DMS53 (cell line): ENCODE measurements at places on chromosomes 13 and 19.

GRCh38 chr19:33365691-33366090 is 7.8 kb upstream of the CEBPG start:
- no peak for DNase-seq

DNA sequence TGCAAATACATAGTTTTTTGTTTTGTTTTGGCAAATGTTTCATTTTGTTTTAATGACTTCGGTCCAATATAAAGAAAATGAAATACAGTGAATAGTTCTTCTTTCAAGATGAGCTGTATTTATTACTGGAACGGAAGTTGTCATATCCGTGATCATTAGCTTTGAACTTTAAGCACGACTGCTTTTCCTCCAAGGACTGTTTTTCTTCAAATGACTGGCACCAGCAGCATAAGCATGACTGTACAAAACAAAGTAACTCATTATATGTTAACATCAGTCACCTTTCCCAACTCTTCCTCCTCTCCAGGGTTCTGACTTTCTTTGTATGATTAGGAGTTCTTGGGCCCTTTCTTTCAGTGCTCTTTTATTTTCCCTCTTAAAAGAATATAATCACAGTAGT is 20.5 kb downstream of the EDNRB start:
- DNase-seq: no peak

DNA sequence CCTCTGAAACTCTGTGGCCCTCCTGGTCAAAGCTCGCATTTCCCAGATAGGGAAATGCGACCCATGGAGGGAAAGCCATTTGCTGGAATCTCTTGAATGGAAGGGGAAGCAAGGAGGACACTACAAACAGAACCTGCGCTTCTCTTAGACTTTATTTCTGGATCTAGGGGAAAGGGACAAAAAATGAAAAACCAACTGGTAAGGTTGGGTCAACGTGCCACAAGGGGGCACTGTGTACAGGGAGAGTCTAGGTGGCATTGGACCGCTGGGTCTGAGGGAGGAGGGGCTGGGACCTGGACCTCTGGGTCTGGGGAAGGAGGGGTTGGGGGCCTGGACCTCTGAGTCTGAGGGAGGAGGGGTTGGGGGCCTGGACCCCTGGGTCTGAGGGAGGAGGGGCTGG is 5.0 kb downstream of the KLK4 start:
- peak; percentile 63 for DNase-seq

GRCh38 chr13:91157273-91158016 is 190.0 kb upstream of the MIR17HG start:
- DNase-seq: no peak

GRCh38 chr13:33931397-33932311 is 113.7 kb downstream of the RFC3 start:
- peak; percentile 83 for DNase-seq

DNA sequence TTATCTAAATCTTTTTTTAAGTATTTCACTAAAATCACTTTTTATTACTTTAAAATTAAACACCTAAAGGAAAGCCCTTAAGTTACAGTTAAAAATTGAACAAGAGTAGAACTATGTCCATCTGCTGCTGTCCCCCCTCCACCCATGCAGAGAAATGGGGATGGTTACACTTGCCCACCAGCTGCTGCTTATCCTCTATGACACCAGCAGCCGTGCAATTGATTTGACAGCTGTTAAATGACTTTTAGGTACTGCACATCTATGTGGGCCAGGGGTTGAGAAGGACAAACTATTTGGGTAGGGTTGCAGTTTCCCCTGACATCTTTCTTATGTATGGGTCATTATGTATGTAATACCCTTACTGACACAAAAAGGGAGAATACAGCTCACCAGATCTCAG is 77.2 kb downstream of the TBC1D4 start:
- no peak for DNase-seq

DNA sequence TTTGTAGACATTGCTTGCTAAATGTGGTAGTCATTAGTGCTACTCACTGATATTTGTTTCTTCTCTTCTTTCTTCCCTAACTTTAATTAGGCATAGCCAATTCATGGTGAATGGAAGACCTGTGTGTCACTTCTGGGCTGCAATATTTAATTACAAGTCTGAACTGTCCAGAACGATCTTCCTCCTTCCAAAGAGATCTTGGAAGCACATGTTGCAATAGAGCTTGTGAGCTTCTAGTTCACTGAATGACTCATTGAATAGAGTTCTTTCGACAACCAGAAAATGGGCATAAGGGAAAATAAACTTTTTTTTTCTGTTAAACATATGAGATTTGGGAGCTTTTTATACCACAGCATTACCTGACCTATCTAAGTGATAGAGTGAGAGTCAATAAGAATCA is 1264.6 kb downstream of the PCDH9 start:
- DNase-seq: no peak

GRCh38 chr13:53167561-53167960 is 138.9 kb downstream of the OLFM4 start:
- DNase-seq: no peak

GRCh38 chr13:104534847-104535246 is 1468.6 kb upstream of the SLC10A2 start:
- peak; percentile 3 for DNase-seq

GRCh38 chr13:40381935-40382764 is 284.3 kb downstream of the FOXO1 start:
- no peak for DNase-seq

DNA sequence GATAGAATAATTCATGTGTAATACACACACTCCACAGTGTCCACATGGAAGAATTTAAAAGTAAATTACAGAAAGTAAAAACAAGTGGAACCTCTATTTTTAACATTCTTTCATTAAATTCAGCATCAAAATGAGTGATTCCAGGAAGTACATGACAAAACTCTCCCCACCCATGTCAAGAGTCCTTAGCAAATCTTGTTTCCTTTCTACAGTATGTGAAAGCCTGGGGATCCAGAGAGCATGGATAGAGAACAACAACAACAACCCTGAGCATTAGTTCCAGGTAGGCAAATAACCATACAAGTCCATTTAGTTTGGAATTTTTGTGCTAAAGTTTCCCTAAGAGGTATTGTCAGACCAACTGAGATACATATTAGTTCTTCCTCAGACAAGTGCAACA is 267.9 kb downstream of the ENOX1 start:
- no peak for DNase-seq

- no peak for DNase-seq
Measured at GRCh38 chr13:104782741-104783140, 1716.5 kb upstream of the SLC10A2 start.

GRCh38 chr13:106246242-106246641 is 289.2 kb downstream of the EFNB2 start:
- no peak for DNase-seq

DNA sequence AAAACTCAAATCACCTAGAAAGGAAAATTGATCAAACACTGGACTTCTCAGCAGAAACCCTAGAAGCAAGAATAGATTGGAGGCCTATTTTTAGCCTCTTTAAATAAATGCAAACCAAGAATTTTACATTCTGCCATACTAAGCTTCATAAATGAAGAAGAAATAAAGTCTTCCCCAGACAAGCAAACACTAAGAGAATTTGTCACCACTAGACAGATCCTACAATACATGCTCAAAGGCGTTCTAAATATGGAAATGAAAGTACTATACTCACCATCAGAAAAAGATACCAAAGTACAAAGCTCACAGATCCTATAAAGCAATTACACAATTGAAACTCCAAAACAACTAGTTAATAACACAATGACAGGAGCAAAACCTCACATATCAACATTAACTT is 578.1 kb downstream of the UQCRFS1 start:
- DNase-seq: no peak

- no peak for DNase-seq
Measured at GRCh38 chr13:23534090-23534489, 36.1 kb upstream of the TNFRSF19 start.

DNA sequence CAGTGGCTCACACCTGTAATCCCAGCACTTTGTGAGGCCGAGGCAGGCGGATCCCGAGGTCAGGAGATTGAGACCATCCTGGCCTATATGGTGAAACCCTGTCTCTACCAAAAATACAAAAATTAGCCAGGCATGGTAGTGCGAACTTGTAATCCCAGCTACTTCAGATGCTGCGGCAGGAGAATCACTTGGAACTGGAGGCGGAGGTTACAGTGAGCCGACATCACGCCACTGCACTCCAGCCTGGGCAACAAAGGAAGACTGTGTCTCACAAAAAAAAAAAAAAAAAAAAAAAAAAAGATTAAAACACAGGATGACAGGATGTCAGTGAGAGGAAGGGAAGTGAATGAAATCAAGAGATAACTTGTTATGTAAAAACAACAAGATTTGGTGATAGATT is 1158.5 kb downstream of the PCDH9 start:
- DNase-seq: no peak

- DNase-seq: no peak
Measured at GRCh38 chr13:35512271-35512920, 35.9 kb upstream of the MAB21L1 start.

- DNase-seq: no peak
Measured at GRCh38 chr19:30783936-30784335, 411.8 kb downstream of the ZNF536 start.

DNA sequence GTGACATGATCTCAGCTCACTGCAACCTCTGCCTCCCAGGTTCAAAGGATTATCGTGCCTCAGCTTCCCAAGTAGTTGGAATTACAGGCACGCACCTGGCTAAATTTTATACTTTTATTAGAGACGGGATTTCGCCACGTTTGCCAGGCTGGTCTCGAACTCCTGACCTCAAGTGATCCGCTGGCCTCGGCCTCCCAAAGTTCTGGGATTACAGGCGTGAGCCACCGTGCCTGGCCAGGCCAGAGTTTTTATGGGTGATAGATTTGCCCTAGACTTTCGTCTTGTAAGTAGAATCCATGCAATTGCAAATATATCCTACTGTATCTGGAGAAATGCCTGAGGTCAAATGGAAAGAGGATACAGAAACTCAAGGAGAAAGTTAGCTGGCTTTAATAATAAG is 819.9 kb upstream of the SLITRK1 start:
- no peak for DNase-seq

- DNase-seq: peak; percentile 92
Measured at GRCh38 chr19:38233740-38234251, 9.8 kb upstream of the DPF1 start.

GRCh38 chr13:32025730-32026129 is 5.8 kb upstream of the FRY start:
- DNase-seq: no peak

GRCh38 chr13:68988176-68988575 is 1119.5 kb upstream of the ATXN8OS start:
- DNase-seq: no peak

GRCh38 chr19:55379174-55379573 is 2.5 kb downstream of the TMEM190 start:
- no peak for DNase-seq

- DNase-seq: no peak
Measured at GRCh38 chr13:113483504-113484293, 6.8 kb downstream of the DCUN1D2 start.

GRCh38 chr13:37769545-37769944 is 100.0 kb downstream of the TRPC4 start:
- no peak for DNase-seq

DNA sequence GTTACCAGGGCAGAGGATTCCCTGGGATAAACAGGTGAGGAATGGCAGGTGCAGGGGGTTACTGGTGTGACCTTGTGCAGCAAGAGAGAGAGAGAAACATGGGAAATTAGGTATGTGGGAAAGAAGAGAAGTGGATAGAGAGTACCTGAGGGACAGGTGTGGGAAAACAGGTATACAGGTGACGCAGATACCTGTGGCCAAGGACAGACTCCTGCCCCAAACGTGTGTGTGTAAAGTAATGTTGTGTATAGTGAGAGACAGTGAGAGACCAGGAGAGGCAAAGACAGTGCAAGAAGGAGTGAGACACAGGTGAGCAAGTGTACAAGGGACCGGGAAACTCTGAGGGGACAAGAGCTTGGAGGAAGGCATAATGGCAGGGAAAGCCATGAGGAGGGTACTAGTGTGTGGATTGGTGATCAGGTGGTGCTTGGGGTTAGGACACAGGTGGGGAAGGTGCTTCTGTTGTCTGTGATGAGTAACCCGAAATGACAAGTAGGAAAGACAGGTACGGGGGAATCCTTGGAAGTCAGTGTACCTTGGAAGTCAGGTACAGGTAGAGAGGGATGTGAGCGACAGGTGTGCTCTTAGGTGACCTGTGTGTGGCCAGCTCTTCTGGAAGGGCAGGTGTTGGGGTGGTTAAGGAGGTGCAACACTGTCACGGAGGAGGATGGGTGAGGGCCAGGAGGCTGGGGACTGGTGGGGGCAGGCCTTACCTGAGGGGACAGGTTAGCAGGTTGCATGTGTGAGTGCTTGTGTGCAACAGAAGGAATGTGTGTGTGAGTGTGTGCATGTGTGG is 2.8 kb downstream of the ERFL start:
- peak; percentile 83 for DNase-seq

DNA sequence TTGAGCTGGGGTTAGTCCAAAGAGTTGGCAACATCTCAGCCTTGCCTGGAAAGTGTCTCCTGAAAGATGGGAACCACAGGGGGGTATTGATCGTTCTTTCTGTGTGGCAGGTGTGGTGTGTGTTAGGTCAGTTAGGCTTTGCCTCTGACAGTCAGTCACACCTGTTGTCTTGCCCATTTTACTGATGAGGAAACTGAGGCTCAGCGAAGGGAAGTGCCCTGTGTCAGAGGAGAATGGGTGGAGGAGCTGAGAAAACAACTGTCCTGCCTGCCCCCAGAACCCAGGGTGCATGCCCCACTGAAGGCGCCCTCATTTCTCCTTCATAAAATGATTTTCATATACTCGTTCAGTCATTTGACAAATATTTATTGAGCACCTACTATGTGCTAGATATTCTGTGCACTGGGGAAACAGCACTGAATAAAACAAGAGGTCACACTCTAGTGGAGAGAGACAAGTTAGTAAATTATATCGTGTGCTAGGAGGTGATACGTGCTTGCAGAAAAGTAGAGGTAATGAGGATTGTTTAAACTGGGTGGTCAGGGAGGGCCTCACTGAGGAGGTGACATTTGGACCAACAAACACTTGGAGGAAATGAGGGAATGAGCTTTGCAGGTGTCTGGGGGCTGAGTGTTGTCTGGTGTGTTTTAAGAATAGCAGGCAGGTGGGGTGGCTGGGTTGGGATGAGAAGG is 1.6 kb downstream of the FXYD5 start:
- DNase-seq: no peak

GRCh38 chr13:82817133-82817532 is 1065.1 kb downstream of the SLITRK1 start:
- DNase-seq: no peak

DNA sequence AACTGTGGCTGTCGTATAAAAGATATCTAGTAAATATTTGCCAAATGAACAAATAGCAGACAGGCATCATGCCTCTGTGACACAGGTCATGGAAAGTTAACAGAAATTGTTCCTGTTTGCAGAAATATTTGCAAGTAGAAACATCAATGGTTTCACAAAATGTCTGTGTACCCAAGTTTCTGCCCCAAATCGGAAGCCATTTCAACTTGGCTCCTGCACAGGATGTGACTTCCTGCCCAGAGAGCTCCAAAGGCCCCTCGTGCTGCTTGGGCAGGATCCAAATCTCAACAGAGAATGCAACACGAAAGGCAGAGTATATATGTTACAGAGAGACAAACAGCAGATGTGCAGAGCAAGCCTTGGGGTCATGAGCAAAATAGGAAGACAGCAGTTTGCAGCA is 95.5 kb upstream of the SERP2 start:
- DNase-seq: no peak
